ENCODE measurements at places on chromosomes 2 and 18. TPM values are rescaled to one million over a fixed set of nuclear protein-coding genes. Genes with fewer than 3 reads are reported as not detected.

The PRKAG3 gene
- total RNA-seq, result not detected

The C2orf66 gene
- total RNA-seq, result not detected

The AUP1 gene
- total RNA-seq, result 130 TPM

The WIPF1 gene
- total RNA-seq, result 0.61 TPM

The EGR4 gene
- total RNA-seq, result not detected

The KIAA1328 gene
- total RNA-seq, result 4.1 TPM

The ACMSD gene
- 3.8 TPM for total RNA-seq

The OSBPL6 gene
- total RNA-seq, result 0.23 TPM

DNA sequence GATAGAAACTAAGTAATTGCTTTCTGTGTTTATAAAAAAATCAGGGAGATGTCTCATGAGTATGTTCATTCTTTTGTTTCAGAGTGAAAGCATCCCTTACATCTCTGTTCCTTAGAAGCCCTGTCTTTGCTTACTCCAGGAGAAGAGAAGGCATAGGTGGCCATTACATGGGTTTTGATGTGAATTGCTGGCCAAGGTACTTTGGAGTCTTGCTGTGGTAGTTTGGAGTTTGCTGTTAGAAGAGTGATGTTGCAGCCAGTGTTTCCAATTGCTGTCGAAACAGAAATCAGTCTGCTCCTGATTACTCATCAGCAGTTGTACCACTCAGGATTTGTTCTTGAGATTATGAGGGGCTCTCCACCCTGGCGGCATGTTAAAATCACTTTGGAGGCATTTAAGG is 97.8 kb upstream of the KLHL14 start:
- no peak for DNase-seq

DNA sequence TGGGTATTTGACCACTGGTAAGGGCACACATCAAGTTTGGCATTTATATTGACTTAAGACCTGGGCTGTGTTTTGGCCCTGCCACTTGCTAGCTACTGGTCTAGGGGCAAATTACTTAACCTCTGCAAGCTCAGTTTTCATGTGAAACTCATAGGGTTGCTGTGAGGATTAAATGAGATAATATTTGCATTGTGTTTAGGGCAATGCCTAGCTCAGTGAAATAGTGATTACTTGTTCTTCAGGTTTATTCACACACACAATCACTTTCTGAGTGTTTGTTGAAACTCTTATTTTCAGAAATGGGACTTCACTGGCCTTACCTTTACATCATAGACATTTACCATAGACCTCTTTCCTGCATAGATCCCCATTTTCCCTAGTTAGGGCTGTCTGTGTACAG is 12.3 kb downstream of the CERS6 start:
- no peak for DNase-seq

GRCh38 chr2:24107-24506 is 22.2 kb downstream of the FAM110C start:
- DNase-seq, result no peak

GRCh38 chr2:236236559-236237452 is 27.4 kb downstream of the ASB18 start:
- DNase-seq, result no peak

DNA sequence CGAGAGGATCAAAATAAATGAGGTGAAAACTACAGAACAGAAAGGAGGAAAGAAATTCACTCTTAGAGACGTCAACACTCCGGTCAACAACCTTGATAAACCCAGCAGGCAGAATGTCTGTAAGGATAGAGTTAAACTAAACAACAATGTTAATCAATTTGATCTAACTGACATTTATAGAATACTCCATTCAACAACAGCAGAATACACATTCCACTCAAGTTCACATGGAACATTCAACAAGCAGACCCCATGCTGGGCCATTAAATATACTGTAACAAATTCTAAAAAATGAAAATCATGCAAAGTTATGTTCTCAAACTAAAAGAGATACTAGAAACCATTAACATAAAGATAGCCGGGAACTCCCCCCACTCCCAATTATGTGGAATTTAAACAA is 41.8 kb downstream of the FAM210A start:
- no peak for DNase-seq

DNA sequence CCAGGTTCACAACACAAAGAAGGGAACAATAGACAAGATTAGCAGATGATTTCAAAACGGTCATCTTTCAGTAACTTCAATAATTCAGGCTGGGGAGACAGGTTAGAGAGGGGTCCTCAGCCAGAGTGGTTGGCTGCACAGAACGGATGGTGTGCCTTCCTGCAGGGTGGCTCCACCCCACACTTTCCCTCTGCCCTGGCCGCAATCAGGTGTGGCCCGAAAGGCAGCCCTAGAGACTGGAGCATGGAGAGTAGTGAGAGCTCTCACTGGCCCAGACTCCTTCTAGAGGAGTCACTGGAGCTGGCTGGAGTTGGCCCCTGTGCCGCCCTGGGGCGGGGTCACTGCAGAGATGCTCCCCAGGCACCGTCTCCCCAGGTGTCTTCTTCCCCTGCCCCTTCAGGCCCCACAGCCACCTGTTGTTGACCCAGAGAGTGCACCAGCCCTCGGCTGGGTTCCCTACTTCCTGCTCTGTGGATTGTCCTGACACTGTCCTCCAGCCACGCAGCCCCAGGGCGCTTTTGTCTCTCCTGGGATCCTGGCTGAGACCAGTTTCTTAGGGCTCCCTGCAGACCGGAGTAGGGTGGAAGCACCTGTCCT is 126.8 kb downstream of the PXDN start:
- no peak for DNase-seq

GRCh38 chr2:205505371-205505770 is 176.9 kb upstream of the NRP2 start:
- DNase-seq, result no peak

GRCh38 chr18:47586418-47587070 is 335.1 kb upstream of the SKOR2 start:
- no peak for DNase-seq

- DNase-seq, result no peak
Measured at GRCh38 chr2:166154685-166155338, 27.0 kb upstream of the SCN1A start.

DNA sequence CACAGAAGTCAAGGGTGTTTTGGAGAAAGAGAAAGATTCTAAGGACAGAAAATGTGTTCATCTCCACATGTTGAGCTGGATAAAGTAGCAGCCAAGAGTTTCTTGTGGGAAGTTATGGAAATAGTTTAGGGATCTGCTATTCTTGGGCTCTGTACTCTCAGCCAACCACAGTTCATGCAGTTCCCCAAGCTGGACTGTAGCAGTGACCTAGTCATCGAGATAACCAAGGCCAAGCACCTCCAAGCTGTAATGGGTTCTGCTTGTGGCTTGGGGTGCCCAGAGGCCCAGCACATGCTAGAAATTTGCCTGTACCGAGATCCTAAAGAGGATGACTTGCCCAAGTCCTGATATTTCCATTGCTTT is 91.9 kb upstream of the RASGRP3 start:
- no peak for DNase-seq

DNA sequence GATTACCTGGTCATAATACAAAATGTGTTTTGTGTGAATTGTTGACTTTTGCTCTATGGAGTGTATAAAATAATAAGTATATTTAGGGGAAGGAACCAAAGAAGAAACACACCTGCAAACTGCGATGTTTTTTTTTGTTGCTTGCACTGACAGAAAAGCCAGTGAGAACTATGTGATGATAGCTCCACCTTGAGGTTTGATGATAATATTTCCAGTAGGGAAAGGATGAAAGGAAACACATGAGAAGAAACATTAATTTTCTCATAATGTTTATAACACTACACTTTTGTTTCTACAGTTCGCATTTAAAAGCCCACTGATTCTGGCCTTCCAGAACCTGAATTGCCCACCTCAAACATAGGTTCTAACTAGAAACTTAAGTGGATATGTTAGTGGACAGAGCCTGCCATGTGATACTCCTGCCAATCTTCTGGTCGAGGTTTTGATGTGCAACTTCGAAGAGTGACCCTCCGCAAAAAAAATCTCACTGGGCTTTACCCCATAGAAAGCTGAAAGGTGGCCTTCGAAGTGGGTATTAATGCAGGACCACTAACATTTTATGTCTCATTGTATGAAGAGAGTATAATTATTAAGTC is 476.4 kb upstream of the SPHKAP start:
- DNase-seq, result peak; percentile 12

- DNase-seq, result no peak
Measured at GRCh38 chr2:140353541-140353940, 1573.4 kb upstream of the NXPH2 start.

- DNase-seq, result no peak
Measured at GRCh38 chr2:149653831-149654445, 66.4 kb upstream of the MMADHC start.

DNA sequence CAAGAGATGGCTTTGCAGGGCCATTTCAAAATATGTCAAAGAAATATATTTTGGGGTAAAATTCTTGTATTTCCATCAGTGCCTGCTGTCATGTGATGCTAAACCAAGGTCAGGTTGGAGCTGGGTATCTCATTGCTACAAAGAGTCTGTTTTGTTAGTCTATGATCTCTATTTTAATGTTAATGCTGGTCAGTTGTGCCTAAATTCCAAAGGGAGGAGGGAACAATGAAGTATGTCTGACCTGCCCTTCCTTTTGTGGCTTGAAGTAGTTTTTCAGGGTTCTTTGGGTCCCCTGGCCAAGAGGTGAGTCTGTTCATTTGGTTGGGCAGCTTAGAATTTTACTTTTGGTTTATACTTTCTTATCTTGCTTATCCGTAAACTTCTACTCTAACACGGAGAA is 61.6 kb upstream of the DYNAP start:
- DNase-seq, result no peak

DNA sequence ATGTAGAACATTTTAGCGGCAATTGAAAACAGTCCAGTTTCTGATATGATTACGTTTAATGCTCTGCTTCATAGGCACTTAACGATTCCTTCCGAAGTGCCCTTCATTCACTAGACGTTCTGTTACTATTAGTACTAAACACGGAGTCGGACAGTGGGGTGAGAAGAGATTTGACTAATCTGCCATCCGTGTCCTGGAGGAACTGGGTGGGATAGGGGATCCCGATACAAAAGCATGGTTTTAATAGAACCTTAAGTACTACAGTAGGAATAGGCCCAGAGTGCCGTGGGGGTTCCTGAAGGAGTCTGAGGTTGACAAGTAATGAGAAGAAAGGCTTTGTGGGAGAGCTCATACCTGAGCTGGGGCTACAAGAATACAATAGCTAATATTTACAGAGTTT is 631 bp downstream of the MORN2 start:
- DNase-seq, result peak; percentile 8

- DNase-seq, result peak; percentile 64
Measured at GRCh38 chr2:157838442-157839161, 37.5 kb downstream of the ACVR1 start.

GRCh38 chr2:58127111-58127510 is 80.5 kb downstream of the VRK2 start:
- no peak for DNase-seq

GRCh38 chr2:186135686-186136085 is 350.4 kb upstream of the ZC3H15 start:
- DNase-seq, result no peak

- DNase-seq, result no peak
Measured at GRCh38 chr18:46859855-46860254, 57.5 kb downstream of the PIAS2 start.

DNA sequence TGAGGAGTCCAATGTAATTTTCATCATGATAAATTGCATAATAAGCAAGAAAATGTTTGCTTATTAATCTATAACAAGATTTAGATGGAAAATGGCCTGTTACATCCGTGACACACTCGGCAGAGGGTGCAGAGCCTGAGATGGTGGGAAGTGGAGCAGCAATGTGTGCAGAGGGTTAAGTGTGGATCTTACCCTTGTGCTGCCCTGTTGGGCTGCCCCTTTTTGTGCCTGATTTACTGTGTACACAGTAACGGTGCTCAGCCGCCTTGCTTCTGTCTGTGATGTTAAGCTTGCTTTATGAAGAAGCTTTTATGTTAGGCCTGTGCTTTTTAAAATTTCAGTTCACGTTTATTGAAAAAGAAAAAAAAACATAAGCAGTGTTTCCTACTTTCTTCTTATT is 220.2 kb upstream of the BOD1L2 start:
- no peak for DNase-seq

GRCh38 chr2:201904538-201905420 is 98.4 kb downstream of the CDK15 start:
- DNase-seq, result no peak

DNA sequence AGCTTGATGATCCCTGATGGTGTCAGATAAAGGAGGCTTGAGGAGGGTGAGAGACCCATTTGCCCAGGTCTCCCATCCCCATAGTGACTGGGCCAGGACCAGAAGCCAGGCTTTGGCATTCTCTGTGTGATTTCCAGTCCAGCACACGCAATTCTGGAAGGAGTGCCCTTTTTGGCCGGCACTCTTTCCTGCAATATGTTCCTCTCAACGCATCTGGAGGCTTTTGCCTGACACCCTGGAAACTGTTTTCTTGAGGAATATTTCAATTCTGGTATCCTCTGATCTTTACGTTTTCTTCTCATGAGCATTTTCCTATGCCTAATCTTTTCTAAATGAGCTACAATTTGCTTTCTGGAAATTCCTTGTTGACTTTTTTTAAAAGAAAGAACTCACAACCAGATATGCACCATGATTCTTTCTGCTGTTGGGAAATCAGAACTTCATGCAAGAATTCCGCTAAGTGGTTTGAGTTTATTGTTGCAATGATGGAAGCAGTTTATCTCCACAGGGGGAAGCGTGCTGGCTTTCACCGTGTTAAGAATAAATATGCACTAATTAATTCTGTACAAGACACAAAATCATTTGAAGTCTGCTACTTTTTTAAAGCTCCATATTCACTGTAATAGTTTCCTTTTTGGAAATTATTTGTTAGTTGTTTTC is 143.7 kb downstream of the NAPG start:
- DNase-seq, result no peak

GRCh38 chr18:37388413-37388812 is 177.2 kb downstream of the CELF4 start:
- no peak for DNase-seq

DNA sequence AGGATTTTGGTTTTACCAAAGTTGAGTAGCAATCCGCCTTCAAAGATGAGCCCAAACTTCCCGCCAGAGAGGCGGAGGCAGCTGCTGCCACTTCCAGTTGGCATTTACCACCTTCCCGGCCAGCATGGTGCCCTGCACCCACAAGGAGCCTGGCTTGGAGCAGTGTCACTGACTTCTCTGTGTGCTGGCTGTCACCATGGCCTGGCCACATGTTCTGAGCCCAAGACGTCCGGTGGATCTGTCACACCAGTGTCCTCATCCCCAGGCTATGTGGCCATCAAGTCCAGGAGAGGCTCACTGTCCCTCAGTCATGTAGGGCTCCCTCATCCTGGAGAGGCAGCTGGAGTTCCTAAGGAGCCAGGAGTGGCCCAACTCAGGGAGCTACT is 100.6 kb downstream of the ACKR3 start:
- no peak for DNase-seq

Measured in Caki2 (cell line).